ENCODE measurements at places on chromosomes 6 and 20.

DNA sequence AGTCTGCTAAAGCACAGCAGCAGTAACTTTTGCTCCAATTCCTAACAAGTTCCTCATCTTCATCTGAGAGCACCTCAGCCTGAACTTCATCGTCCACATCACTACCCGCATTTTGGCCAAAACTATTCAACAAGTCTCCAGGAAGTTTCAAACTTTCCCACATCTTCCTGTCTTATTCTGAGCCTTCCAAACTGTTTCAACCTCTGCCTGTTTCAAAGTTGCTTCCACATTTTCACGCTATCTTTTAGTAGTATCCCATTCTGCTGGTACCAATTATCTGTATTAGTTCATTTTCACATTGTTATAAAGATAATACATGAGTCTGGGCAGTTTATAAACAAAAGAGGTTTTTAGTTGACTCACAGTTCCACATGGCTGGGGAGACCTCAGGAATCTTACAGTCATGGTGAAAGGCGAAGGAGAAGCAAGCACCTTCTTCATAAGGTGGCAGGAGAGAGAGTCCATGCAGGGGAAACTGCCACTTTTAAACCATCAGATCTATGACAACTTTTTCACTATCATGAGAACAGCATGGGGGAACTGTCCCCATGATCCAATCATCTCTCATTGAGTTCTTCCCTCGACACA, 99.4 kb upstream of the GRIK2 start:
- DNase-seq = no peak

DNA sequence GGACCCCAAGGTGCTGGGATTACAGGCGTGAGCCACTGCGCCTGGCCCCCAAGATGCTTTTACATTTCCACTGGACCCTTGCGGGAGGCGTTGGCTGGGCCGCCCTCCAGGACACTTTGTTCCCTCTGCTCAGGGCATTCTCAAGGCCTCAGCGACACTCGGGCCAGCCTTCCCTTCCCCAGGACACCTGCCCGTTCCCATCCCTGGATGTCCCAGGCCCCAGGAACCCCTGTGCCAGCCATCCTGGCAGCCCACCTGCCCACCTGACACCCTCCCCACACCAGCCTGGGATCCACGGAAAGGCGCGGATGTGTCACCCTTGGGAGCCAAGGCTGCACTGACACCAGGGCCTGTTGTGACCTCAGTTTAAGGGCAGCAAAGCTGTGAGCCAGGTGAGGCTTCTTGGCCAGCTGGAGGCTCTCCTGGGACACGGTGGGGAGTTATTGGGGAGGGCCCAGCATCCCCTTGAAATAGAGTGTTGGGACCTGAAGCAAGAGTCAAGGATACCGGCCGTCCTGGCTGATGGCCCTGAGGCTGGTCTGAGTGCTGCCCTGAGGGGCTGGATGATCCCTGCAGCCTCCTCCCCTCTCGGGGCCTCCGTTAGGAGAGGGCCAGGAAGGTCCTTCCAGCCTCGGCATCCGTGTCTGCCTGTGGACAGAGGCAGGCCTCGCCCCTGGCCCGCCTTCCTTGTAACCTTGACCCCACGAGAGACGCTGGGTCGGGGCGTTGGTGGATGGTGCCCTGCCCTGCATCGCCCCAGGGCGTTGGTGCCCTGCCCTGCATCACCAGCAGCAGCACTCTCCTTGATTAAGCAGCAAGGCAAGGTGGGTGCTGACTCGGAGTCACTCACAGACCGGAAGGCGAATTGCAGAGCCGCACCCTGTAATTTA, 84.2 kb upstream of the BHLHE23 start:
- DNase-seq = no peak

DNA sequence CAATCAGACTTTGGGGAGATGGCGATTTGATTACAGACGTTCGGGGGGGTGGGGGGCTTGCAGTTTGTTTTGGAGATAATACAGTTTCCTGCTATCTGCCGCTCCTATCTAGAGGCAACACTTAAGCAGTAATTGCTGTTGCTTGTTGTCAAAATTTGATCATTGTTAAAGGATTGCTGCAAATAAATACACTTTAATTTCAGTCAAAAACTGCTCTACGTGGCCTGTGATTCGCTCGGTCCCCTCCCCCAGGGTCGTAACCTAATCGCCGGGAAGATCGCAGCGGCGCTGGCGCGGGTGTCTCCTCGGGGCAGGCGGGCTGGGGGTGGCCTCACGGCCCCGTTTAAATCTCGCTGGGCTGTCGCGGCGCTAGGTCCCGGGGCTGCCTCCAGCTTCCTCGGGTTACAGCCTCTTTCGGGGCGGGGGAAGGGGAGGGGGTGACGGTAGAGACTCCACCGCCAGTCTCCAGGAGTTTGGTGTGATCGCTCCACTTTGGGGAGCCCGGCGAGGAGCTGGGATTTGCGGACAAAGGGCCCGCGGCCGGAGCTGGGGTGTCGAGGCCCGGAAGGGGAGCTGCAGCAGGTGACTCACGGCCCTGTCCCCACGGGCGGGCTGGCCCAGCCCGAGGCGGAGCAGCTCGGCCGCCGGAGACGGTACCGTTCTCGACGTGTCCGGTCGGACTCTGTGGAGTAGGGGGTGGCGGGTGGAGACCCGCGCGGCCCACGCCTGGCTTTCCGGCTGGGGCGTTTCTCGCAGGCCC, 4.2 kb downstream of the FOXC1 start:
- no peak for DNase-seq

DNA sequence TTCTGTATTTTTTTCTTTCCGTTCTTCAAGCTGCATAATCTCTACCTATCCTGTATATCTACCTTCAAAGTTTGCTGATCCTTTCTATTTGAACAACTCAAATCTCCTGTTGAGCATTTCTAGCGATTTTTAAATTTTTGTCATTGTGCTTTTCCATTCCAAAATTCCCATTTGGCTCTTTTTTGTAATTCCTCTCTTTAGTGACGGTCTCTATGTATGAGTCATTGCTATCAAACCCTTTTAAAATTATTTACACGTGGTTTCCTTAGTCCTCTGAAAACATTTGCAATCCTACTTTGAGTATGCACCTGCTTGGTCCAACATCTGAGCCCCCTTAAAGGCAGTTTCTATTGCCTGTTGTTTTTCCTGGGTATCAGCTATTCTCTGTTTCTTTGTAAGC, 100.5 kb upstream of the FOXC1 start:
- DNase-seq = no peak

DNA sequence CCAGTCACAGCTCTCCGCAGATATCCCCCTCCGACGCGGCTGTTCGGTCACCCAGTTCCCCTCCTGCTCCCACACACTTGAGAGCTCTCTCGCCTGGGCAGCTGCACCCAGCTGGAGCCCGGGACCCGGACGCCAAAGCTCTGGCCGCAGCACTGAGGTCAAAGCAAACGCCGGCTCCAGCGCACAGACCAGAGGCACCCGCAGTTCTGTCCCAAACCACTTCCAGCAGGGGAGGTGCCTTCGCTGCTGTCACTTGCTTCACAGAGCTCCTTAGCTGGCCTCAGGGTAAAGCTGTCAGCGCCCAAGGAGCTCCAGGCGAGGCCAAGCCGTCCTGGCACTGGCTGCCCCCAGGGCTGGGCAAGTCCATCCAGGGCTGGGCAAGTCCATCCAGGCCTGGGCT, 27.9 kb downstream of the SLC2A4RG start:
- DNase-seq = no peak

DNA sequence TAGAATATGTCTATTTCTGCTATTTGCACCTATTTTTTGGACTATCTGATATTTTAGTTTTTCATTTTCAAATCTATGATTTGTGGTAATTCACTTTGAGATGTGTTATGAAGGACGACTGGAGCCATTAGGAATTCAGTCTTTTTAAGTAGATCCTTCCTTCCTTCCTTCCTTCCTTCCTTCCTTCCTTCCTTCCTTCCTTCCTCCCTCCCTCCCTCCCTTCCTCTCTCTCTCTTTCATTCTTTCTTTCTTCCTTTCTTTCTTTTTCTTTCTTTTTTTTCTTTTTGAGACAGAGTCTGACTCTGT, 46.1 kb upstream of the ENPP1 start:
- no peak for DNase-seq

DNA sequence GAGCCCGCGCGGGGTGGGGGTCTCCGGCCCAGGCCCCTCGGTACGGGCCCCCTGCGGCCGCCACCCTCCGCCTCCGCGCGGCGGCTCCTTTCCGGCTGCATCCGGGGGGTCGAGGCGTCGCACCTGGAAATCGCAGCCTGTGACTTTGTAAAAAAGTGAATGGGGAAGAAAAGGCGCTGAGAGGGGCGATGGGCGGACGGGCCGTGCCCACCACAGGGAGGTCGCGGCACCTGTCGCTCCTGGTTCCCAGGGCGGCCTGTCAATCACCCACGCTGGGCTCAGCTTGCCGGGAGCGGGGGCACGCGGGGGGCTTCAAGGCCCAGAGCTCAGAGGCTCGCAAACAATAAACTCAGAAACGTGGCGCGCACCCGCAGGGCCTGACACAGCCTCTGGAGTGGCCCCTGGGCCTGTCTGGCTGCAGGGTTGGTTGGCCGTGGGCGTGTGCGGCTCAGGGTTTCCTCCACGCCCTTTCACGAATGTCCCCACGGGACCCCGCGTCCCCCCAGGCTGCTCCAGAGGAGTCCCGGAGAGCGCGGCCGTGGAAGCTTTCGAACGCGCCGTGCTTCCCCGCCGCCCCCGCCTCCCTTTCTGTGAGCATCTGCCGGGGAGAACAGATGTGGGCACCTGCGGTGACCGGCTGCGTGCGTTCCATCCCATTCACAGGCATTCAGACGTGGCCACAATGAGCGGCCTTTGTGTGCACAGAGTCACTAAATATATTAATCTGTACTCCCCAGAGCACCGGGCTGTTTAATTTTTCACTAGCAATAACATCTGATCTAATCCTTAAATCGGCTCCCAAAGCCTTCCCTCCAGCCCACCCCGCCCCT, 6.1 kb upstream of the DLL1 start:
- no peak for DNase-seq

- DNase-seq = no peak
These were observed 579.6 kb downstream of the PTPRT start for GRCh38 chr20:42610070-42610469.

- DNase-seq = no peak
These were observed 7.6 kb upstream of the CCN2 start for GRCh38 chr6:131958542-131959470.

GRCh38 chr20:43971267-43971666, 56.6 kb downstream of the TOX2 start:
- DNase-seq = no peak

DNA sequence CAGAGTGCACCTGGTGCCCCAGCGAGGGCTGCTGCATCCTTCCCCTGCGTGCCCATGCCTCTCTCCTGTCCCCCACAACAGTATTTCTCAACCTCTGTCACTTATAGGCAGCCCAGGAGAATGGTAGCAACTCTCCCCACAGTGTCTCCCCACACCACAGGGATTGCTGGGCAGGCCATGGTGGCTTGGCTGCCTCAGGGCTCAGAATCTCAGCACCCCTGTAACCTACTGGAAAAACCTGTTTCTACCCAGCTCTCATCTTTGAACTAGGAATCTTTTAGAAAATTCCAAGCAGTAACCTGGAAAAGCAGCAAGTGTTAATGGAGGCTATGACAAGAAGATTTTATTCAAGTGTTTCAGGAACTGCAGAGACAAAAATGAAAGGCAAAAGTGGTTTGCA, 38.0 kb downstream of the CD164 start:
- no peak for DNase-seq

DNA sequence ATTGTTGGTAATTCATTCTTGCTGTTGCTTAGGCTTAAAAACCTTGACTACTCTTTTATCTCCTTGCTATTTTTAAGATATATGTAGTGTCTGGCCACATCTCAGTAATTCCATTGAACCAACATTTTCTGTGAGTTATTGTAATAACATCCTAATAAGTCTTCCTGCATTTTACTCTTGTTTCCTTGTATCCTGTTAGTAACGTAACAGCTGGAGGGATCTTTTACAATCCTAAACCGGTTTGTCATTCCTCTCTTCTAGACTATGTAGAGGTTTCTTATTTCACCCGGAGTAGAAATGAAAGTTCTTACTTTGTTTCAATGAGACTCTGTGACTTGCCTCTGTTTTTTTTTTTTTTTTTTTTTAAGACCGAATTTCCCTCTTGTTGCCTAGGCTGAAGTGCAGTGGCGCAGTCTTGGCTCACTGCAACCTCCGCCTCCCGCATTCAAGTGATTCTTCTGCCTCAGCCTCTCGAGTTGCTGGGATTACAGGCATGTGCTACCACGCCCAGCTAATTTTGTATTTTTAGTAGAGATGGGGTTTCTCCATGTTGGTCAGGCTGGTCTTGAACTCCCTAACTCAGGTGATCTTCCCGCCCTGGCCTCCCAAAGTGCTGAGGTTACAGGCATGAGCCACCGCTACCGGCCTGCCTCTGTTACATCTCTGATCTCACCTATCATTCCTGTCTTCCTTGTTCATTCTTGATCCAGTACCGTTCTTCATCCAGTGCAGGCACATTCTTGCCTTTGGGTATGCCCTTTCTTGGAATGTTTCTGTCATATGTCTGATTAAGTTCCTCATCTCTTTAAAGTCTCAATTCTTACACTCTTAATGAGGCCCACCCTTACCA, 44.7 kb downstream of the NCOA3 start:
- DNase-seq = no peak

DNA sequence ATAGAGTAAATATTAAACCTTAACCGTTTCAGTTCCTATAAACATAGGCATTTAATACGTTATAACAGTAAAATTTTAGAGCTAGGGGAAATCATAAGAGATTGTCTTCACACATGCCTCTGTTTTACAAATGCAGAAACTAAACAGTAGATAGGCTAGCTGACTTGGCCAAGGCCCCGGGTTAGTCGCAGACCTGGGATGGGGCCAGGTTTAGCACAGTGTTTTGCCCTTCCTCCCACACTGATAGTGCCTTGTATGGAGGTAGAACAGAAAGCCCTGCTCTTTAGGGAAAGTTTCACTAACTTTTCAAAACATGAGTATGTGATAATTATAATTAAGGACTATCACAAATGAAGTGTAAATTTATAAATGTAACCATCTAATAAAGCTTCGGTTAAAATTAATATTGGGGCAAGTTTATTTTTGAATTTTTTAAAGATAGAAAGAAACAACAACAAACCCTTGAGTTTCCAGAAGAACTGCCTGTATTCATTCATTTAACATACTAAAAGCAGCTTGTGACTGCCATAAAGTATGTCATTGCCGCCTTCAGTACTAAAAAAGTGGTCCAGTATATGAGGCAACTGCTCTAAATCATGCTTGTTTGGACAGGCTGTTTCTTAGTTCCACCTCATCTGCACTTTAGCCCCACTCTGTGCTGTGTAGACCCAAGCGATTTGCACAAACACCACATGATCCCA, 62.5 kb upstream of the LOC128125822 start:
- DNase-seq = no peak

- no peak for DNase-seq
These were observed 11.1 kb downstream of the GGT7 start for GRCh38 chr20:34861386-34862084.

DNA sequence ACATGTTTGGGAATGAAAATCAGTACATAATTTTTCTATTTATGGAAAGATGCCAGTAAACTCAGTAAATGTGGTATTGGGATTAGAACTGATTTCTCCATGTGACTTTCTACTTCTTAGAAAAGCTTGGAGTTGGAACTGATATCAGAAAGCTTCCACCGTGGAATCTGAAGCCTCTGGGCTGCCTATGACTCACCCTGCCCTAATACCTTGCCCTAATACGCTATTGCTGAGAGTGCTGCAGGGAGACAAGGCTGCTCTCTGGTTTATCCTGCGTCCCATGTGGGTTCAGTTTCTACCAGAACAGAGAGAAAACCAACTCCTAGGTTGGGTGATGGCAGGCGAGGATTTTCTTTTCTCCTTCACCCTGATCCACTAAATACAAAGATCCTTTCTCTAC, 3.3 kb upstream of the STMND1 start:
- no peak for DNase-seq

GRCh38 chr6:134979142-134979541, 29.2 kb upstream of the ALDH8A1 start:
- no peak for DNase-seq

- no peak for DNase-seq
These were observed 518 bp downstream of the PEX6 start for GRCh38 chr6:42978487-42978838.
